CD4-positive, alpha-beta T cell treated with Interferon alpha-2 for 1 hour (primary cell): ENCODE measurements at places on chromosomes 5 and 9.

- DNase-seq, result no peak
Measured at GRCh38 chr5:88930335-88930734, 47.4 kb upstream of the MEF2C start.

DNA sequence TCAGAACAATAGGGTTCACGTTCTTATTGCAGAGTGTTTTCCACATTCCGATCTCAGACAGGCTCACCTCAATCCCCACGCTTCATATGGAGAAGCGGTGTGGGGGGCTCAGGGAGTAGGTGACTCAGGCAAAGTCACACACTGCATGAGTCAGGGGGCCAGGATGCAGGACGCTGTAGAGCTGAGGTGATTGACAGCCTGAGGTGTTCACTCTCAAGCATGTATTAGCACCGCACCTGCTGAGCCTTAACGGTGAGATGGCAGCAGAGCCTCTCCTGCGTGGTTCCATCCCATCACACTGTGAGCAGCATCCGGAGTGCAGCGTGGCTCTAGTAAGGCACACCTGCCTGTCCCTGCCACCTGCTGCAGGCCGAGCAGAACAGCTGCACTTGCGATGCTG, 194.0 kb downstream of the IRX2 start:
- DNase-seq, result no peak

DNA sequence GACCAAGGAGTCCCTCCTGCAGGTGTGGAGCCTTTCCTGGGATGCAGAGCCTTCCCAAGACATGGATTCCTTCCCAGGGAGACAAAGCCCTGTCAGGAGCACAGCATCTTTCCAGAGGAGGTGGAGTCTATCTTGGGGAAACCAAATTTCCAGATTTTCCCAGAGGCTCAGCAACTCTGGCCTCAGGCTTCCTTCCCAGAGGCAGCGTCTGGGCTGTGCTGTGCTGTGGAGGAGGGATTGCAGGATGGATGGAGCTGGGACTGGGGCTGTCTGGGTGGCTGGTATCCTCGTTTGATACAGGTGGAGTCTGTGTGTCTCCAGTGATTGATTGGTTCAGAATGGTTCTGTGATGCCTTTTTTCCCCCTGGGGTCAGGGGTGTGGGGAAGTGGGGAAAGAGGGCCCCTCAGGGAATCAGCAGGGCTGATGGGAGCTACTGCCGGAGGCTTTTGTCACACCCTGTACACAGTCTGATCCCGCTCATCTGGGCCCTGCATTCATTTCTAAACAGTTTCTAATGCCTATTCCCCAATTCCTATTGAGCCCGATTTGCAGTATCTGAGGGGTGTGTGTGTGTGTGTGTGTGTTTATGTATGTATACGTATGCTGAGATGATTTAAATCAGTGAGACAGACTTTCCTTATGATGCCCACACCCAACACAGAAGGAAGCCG, 16.0 kb downstream of the OR13J1 start:
- no peak for DNase-seq

- DNase-seq, result peak; percentile 10
Measured at GRCh38 chr5:116068028-116068632, 16.7 kb upstream of the COMMD10 start.

DNA sequence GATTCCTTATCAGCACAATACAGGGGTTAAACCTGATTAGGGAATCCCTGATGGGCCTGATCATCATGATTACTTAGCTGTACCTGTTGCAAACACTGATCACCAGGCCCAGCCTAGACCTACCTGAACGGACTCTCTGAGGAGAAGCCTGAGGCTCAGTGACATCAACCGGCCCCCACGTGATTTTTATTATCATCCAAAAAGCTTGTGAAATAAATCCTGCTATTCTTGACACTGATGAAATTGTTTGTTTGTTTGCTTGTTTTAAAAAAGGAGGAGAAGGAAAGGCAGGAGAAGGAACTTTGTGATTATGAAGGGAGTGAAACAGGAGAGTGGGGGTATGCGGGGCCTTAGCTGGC, 18.1 kb downstream of the LCP2 start:
- no peak for DNase-seq

DNA sequence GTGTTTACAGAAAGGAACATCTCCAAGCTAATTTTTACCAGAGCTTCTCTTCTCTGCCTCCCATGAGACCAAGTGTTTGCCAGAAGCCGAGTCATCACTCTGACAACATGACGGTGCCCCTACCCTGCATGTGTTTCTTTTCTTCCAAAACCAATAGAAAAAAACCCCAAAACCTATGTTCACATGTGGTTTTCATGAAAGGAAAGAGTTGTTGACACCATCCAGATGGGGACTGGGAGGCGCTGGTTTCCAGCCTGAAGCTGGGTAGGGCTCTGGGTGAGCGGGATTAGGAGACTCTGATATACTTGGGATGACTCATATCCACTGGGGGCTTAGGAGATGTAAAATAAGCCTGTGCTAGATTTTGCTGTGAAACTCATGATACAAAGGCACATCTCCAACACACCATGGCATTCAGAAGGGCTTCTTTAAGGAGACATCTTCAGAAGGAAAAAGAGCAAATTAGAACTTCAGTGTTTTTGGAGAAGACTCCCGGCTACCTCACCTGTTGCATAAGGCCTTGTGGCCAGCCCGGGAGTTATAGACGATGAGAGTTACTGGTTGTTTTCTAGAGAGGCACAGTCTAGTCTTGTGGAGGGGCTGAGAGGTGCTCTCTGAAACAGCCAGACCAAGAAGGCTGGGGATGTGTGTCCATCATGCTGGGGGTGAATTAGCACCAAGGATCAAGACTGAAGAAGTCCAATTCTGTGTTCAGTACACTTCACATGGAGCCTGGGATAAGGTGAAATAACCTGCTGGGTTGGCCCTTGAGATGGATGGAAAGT, 108.9 kb upstream of the LHFPL2 start:
- DNase-seq, result no peak

- no peak for DNase-seq
Measured at GRCh38 chr5:144162686-144163085, 7.8 kb downstream of the YIPF5 start.

- no peak for DNase-seq
Measured at GRCh38 chr5:87354496-87354895, 58.2 kb downstream of the CCNH start.

- DNase-seq, result no peak
Measured at GRCh38 chr9:132441404-132441803, 31.4 kb downstream of the CFAP77 start.

GRCh38 chr5:142360051-142360498, 35.3 kb upstream of the SPRY4 start:
- DNase-seq, result no peak

GRCh38 chr5:1207555-1207954, 6.2 kb downstream of the SLC6A19 start:
- no peak for DNase-seq

DNA sequence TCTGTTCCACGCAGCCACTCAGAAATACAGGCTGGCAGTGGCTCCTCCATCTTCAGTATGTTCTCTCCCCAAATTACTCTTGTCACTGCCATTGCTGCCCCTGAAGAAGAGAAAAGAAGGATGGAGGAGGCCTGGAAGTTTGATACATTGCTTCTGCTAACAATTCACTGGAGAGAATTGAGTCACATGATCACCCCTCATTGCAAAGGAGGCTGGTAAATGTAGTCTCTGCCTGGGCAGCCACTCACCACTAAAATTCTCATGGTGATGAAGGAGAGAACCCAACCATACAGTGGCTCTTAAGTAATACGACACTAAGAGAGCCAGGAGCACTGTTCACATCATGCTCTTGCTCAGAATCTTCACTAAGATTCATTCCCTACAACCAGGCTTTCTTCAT, 112.0 kb downstream of the DOCK8 start:
- DNase-seq, result no peak

DNA sequence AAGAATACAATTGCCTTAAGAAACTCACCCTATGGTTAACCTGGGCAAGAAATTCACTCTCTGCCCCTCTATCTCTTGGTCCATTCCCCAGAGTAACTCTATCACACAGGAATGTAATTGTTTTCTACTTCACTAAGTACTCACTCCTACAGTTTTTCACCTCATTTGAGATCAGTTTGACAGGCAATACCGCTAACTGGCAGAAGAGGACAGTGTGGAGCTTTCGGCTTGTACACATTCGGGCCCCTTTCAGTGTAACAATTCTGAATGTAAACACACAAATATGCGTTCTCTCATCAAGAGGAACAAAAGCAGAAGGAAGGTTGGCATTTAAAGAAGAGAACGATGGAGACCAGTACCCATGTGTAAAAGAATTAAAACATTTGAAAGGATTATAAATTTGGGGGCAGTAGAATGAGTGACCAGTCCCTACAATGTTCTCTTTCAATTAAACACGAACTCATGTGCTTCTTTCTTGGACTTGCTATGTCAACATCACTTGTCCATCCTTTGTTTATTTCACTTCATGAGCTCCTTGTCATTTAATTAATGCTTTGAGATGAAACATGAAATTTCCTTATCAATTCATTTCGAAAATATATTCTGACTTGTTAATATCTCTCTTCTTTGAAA, 188.5 kb upstream of the GRAMD2B start:
- peak; percentile 6 for DNase-seq

DNA sequence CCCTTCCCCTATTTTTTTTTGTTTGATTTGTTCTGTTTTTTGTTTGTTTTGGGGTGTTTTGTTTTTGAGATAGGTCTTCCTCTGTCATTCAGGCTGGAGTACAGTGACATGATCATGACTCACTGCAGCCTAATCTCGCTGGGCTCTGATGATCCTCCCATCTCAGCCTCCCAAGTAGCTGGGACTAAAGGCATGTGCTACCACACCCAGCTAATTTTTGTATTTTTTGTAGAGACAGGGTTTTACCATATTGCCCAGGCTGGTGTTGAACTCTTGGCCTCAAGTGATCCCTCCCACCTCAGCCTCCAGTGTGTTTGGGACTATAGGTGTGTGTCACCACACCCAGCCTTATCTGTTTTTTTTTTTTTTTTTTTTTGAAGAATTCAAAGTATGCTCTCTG, 605.4 kb downstream of the DNAH5 start:
- DNase-seq, result no peak

DNA sequence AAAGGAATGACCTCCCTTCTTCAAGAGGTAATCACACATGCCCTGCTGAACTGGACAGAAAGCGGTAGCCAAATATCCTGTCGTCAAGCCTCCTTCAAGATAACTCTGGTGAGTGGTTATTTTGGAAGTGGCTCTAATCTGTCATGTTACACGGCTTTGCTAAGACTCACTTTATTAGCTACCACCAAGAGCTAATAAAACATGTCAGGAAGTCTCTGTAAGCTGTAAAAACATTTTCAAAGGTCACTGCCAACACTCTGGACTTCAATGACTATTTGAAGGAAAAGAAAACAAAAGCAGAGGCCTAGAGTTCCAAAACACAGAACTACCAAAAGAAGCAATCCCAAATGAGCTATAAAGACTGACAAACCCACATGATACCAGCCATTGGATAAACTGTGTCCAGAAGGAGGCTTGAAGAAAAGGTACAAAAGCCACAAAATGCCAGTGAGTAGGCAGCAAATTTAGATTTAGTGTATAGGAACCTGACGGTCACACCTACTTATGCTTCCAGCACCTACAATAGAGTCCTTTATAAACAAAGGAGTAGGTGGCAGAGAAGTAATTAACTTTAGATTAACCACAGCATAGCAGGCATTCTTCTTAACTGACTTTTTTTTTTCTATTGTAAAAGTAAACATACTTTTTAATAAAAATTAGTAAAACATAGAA, 97.3 kb upstream of the EQTN start:
- DNase-seq, result no peak

DNA sequence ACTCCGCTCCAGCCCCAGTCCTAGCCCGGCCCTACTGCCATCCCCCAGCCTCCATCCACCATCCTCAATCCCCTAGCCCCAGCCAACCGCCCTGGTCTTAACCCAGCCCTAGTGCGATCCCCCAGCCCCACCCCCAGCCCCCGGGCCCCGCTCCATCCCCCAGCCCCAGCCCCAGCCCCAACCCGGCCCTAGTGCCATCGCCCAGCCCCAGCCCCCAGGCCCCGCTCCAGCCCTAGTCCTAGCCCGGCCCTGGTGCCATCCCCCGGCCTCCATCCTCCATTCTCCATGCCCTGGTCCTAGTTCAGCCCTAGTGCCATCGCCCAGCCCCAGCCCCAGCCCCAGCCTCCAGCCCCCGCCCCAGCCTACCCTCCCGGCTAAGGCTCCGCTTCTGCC, 398 bp downstream of the TOR1A start:
- no peak for DNase-seq

DNA sequence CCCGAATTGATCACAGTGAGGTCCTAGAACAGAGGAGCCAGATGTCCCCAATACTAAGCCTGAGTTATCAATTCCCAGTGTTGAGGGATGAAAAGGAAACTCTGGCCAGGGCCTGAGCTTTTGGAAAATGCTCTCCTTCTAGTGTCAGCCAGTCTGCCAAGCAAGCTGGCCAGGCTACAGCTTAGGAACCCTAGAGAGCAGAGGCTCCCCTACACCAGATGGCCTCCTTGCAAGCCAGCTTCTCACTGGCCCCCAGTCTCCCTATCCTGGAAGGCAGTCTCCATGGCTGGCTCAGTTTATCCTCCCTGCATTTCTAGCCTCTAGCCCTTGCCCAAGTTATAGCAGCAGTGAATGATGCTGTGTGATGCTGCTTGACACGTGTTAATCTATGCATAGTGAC, 204.7 kb upstream of the WWC1 start:
- no peak for DNase-seq

DNA sequence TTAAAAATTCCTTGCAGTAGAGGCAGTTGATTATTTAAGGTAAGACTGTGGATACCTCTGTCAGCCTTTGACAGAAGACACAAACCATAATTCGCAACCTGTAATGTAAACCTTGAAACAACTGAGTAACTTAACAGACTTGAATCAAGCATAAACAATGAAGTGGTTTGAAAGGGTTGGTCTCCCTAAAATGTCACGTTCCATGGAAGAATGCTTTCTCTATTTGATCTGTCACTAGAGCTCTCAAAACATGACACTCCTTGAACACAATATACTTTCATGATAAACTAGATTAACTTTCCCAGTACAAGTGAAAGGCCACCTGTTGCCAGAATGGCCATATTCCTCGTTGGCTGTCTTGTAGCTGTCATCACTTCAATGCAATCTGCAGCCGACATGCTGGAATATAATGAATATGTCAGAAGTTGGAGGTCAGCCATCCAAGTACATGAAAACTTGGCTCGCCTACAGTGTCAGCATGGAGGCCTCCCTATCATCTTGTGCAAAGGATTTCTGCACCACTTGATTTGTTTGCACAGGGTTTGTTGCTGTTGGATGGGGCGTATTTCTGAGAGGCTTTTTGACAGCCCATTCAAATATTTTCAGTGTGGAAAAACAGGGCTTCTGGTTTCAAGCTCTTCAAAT, 228.0 kb downstream of the TLE4 start:
- no peak for DNase-seq

DNA sequence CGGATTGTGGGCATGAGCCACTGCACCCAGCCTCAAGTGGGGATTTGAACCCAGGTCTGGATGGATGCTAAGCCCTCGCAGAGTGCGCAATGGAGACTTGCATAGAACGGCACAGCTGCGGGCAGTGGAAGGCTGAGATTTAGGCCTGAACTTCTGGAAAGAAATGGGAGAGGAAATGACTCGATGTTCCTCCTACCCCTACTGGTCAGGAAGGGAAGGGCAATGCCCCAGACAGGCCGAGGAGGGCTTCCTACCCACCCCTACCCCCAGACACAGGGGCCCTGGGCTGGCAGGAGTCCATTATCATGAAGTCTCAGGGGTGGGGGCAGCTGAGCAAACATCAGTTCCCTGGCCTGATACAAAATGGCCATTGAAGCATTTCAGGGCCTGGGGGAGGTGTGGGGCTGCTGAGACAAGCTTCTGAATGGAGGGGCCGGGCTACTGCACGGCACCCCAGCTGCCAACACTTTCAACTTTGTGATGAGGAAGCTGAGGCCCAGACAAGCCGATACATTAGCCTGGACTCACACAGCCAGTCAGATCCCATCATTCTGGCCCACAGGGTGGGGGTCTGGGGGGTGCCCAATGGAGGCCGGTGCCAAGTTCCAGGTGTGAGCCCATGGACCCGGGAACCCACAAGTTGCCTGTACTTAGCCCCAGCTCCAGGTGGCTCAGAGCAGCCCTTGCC, 13.5 kb upstream of the WDR38 start:
- no peak for DNase-seq
